ENCODE measurements at places on chromosomes 11 and 22. TPM values are rescaled to one million over a fixed set of nuclear protein-coding genes. Genes with fewer than 3 reads are reported as not detected.

GRCh38 chr11:121067026-121067425 is 34.0 kb upstream of the TECTA start:
- no peak for DNase-seq

DNA sequence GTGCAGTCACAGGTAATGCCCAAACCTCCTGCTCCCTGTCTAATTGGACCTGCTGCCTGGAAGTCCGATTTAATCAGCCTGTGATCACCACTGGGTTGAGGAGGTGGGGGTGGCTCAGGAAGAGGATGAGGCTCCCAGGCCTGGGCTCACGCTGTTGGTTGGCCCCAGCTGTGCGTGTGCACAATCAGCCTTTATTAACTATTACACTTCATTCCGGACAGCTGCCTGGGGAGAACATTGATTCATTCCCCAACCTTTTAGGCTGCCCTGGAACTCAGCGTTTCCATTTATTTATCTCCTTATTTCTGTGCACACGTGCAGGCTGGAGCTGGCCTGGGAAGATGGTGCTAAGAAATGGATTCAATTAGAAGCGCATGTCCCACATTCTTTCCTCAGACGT is 123.4 kb downstream of the DSCAML1 start:
- no peak for DNase-seq

- no peak for DNase-seq
These were observed 10.8 kb downstream of the PRR5L start for GRCh38 chr11:36306888-36307287.

- DNase-seq = no peak
These were observed 76.2 kb downstream of the SLC1A2 start for GRCh38 chr11:35343033-35343598.

DNA sequence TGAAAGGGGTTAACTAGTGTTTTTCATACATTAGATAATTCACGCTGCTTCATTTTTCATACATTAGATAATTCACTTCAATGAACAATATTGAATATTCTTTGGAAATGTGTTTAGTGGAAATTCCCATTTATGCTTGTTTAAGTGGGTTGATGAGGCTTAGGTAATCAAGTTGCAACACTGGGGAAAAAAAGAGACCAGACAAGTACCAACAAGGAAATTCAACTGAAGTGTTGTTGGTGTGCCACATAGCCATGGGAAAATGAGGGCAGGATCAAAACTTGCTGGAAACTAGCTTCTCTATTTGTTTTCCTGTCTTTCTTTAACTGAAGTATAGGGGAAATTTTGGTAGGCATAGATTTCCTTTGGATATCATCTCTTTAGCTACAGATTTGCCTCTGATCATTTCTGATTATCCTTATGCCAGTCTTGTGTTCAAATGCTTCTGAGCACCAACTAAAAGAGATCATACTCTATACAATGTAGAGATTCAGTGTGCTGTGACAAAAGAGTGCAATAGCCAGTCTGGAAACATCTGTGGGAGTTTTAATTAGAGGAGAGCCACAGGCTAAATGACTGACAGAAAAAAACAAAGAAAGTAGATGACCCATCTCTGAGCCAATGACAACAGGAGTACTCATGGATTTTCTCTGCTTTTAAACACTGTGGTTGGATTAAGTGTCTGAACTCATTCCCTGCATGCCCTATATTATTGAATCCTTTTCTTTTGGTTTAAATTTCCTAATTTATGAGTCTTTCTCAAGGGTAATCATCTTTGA is 67.6 kb upstream of the CTSC start:
- no peak for DNase-seq

The KRTAP5-10 gene
- 0.12 TPM for polyA plus RNA-seq

The USP2 gene
- polyA plus RNA-seq = 3.9 TPM
